Urothelium cell line (cell line): ENCODE measurements at places on chromosomes 2 and 18.

GRCh38 chr18:11398625-11399024 is 210.8 kb upstream of the SLC35G4 start:
- no peak for DNase-seq

DNA sequence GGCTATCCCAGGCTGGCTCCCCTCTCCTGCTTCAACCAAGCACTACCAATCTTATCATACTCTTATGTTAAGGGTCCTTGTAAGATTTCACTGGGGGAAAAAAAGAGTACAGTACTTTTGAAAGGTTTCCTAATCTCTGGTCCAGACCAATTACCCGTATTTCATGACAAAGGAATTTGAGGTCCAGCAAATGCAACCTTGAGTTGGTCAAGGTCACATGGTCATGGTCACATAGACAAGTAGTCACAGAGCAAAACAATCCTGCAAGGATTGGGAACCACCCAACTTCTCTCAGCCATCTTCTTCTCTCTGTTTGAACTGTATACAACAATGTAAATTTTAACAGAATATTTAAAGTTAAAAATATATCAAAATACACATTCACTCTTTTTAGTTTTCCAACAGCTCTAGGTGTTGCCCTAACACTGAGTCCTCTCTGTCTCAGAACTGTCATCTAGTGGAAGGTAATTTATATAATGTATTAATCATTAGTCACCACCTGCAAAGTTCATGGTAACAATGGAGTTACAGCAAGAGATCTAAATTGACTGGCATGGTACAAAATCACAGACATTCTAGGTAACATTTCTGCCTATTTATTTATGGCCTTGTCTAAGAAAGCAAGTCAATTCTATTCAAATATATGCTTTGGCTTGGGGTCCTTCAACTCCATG is 21.5 kb downstream of the DTNB start:
- DNase-seq, result no peak

- DNase-seq, result peak; percentile 39
Measured at GRCh38 chr18:32019251-32019948, 775 bp downstream of the RNF125 start.

GRCh38 chr2:11867926-11868325 is 121.5 kb downstream of the LPIN1 start:
- DNase-seq, result no peak

- DNase-seq, result no peak
Measured at GRCh38 chr2:186477790-186478189, 8.3 kb upstream of the ZC3H15 start.
